Brain microvascular endothelial cell (primary cell): ENCODE measurements at places on chromosomes 11 and 22.

DNA sequence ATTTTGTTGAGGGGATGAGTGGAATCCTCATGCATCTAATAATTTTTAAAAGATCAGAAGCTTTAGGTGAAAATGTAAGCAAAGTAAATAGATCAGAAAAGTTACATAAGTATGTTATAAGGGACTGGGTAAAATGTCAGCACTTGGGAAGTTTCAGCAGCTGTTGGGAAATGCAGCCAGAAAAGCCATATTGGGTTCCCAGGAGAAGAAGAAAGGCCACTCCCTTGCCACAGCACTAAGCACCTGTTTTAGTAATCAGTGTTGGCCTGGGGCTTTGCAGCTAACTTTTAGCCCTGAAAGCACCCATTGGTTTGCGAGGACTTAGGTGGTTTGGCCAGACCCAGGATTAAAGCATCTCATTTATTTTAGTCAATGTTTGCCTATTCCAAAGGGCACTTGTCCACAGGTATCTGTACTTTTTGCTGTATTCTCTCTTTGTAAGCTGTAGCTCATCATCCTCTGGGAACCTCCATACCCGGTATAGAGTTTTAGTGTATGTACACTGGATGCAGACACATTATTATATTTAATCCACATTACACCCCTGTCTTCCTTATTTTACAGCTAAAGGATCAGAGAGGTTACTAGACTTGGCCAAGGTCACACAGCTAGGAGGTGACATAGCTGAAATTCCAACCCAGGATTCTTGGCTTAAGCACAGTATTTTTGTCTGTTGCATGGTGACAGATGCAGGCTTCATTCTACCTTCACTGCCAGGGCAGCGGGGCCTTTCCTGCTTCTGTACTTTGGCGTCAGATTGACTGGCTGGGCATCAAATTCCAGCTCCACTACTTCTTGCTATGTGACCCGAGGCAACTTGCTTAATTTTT lies 127.7 kb upstream of the SESN3 start:
- no peak for DNase-seq

- DNase-seq: no peak
These were observed 18.0 kb downstream of the TENM4 start for GRCh38 chr11:79422866-79423265.

GRCh38 chr22:50260801-50261614 lies 475 bp downstream of the MAPK12 start:
- DNase-seq: peak; percentile 43

DNA sequence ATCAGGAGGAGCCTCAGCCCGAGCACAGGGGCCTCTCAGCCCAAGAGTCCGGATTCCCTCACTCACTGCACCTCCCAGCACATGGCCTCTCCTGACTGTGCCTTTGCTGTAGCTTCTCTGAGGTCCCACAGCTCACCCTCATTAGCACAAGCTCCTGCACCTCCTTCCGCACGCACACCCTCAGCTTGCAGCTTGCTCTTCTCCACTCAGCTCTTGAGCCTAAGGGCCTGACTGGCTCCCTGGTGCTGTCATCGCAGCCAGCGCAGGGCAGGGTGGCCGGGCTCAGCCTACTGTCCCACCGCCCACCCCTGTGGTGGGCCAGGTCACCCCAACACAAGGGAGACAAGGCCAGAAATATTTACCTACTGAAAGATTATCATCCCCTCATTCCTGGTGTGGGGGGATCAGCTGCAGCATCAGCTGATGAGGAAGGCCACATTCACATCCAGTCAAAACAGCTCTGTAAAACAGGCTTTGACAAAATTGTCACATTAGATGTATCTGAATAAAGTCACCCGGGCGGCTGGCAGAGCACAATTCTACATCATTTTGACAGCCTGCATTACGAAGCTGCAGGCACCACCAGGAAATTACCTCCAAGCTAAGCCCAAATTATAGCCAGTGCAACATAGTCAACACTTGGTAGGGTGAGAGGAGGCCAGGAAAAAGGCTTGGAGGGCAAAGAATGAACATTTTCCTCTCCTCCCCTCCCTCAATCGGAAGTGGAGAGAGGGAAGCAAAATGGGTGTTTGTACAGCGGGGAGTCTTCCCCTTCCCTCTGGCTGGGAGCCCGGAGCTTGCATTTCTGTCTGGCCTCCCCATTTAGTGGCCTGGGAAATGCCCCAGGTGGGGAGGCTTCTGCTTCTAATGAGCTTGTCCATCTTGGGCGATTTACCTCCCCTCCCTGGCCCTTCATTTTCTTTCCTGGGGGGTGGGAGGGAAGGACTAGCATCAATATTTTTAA lies 29.5 kb upstream of the IGSF9B start:
- DNase-seq: no peak

GRCh38 chr11:119012629-119013170 lies 5.4 kb downstream of the RPS25 start:
- DNase-seq: no peak

GRCh38 chr11:95144313-95145235 lies 54.9 kb downstream of the ENDOD1 start:
- DNase-seq: no peak
